ENCODE measurements at places on chromosomes 16 and 17. TPM values are rescaled to one million over a fixed set of nuclear protein-coding genes. Genes with fewer than 3 reads are reported as not detected.

DPEP3 gene
- total RNA-seq, result not detected

CAMKK1 gene
- total RNA-seq, result 1.2 TPM

KRT16 gene
- total RNA-seq, result 0.88 TPM

NT5M gene
- total RNA-seq, result 2.4 TPM

GRCh38 chr17:2253768-2254406 lies 49.7 kb downstream of the SMG6 start:
- no peak for DNase-seq

- peak; percentile 21 for DNase-seq
Measured at GRCh38 chr17:75539967-75540729, 14.7 kb downstream of the LLGL2 start.

- DNase-seq, result peak; percentile 49
Measured at GRCh38 chr17:60535382-60536279, 9.6 kb upstream of the APPBP2 start.

DNA sequence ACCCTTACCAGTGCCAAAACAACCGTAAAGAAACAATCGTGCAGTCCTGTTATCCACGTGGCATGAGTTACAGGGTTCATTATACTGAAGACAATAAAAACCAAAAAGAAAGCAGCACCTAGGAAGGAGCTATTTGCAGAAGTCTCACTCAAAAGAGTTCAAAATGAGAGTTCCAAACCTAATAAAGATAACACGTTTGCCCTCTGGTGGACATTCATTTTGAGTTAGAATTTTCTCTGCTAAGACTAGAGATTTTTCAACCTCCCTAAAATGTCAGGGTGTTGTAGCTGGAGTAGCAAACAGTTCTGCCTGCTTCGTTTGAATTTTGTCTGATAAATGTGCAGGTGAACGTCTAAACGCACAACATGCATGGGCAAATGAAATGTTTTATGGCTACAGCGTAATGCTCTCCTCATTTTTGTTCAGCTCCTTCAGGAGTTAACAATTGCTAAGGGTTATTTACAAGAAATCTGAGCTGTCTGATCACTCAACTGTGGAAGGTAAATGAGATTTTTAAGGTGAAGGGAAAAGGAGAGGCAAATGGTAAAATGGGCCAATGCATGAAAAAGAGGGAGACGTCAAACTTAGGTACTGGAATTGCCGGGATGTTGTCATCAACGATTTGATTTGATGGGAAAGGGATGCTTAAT lies 1067.9 kb upstream of the EEF2KMT start:
- DNase-seq, result peak; percentile 53

DNA sequence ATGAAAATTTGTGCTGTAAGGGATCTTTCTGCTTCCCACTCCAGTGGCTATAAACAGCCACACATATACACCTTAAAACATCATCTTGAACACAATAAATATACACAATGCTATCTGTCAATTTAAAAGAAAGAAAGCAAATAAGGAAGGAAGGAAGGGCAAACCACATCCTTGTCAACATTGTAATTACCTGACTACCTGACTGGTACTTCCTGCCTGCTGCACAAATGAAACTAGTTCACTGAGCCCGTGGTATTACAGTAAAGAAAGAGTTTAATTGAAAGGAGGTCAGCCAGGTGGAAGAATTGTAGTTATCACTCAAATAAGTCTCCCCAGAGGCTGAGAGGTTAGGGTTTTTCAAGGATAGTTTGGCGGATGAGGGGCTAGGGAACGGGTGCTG lies 344.4 kb upstream of the ASIC2 start:
- DNase-seq, result no peak

DNA sequence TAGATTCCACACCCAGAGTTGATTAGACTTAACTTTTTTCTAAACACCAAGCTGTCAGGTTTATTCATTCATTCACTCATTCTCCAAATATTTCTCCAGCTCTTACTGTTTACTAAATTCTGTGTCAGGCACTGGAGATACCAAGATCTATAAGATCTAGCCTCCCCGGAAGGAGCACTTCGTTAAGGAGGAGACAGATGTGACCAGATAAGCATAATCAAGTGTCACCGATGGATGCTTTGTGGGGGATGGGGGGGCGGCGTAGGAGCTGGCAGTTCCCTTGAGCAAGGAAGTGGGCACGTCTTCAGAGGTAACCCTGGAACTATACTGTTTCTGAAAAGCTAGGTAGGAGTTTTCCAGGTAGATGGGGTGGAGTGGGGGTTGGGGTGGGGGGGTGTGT lies 3.8 kb upstream of the RPL26 start:
- no peak for DNase-seq

GRCh38 chr16:3607161-3607560 lies 4.2 kb downstream of the SLX4 start:
- DNase-seq, result no peak

- DNase-seq, result no peak
Measured at GRCh38 chr16:87826798-87827587, 42.3 kb downstream of the SLC7A5 start.
